Activated T-helper 2 cell treated with anti-CD3 and anti-CD28 coated beads, Interferon-gamma antibody, Interleukin-2, Interleukin-4, amounts not matched to agents 10 μg/mL and 5 μg/mL and 100 μg/mL, durations not matched to agents 14 hours and 24 hours and 36 hours (primary cell): ENCODE measurements at places on chromosomes 4 and X.

DNA sequence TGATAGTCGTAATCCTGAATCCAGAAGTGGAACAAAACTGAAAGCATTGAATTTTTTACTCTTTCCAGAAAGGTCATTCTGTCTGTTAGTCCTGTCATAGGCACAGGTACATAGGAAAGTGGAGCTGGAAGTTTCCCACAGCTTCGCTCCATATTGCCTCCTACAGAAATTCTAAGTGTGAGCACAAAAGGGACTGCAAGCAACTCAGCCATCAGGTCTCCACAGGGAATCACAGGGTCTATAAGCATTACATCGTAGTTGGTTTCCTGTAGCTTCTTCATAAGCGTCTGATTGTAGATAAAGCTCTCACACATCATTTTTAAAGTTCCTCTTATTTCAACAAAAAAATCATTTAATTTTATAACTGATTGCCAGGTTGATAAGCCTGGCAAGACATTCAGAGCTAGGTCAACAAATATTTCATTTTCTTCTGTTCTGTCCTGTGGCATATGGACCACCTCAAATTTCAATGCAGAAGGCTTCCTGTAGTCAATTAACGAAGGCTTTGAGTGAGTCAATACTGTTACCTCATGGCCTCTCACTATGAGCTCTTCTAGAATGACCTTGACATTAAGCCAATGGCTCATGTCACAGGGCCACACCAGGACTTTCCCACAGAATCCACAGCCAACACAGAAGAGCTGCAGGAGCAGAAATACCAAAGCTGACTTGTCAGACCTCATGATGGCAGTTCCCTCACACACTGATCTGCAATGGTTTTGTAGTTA is at the start of gene UGT2A3:
TSS of gene UGT2A3 (minus strand) at position 727 of the 728 bp plus-strand sequence. CDS start at position 683, 44 bp downstream.
- H3K36me3 ChIP-seq, result no peaks in the 10 kb centered on the region
- H3K4me1 ChIP-seq, result no peaks in the 10 kb centered on the region
- no peak within 1 kb of the TSS for H3K27ac ChIP-seq
- H3K4me3 ChIP-seq, result no peak within 1 kb of the TSS
- no peaks in the 10 kb centered on the region for H3K27me3 ChIP-seq

- H3K36me3 ChIP-seq, result no peaks in the 10 kb centered on the region
- no peak overlapping the region for H3K4me3 ChIP-seq
- H3K4me1 ChIP-seq, result peaks cover 5% of the 10 kb centered on the region
- no peak overlapping the region for H3K27ac ChIP-seq
Measured at GRCh38 chr4:153141238-153141637, 63.0 kb upstream of the TRIM2 start.

DNA sequence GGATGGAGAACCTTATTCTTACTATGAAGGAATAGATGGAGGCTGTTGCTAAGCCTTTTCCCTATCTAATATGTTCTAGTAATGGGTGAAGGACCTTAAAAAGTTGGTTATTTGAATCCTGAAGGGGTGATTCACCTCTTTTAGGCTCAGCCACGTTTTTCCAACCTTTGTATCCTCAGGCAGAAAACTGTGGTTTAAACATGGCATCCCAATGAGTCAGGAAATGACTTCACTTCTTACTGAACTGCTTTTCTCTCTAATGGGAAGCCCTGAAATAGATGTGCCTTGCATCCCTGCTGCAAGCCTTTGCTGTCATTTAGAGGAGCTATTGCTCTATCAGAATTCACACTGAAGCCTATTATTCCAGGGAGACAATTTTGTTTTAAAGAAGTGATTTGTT is 191.0 kb upstream of the ARX start:
- H3K27me3 ChIP-seq, result no peaks in the 10 kb centered on the region
- H3K27ac ChIP-seq, result no peak overlapping the region
- no peak for DNase-seq
- no peaks in the 10 kb centered on the region for H3K36me3 ChIP-seq

DNA sequence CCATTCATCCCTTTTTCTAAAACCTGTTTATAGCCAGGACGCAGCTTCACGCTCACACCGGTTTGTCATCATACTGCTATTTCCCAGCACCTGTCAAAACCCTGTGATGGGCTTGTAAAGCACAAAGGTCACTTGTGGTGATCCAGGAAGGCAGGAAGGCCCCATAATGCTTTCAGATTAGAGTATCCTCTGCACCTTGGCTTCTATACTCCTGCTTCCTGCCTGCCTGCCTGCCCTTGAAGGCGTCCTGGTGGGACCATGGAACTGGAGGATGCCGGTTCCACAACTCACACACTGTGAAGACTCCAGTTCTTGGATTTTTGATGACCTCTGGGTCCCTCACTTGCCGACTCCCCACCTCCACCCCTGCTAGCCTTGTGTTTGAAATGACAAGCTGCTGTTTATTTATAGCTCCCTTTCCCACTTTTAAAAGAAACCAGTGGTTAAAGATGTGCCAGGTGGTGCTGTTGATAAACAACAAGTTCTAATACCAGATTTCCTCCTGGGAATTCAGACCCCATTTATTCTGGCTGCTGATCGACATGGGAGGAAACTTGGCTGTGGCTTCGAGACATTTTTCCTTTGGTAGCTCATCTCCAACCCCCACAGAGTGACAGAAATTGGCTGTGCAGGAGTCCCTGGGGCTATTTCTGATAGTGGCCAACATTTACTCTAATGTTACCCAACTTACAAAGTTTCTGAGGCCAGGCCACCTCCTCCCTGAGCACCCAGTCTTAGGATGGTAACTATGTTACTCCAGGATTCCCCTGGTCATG is 211.5 kb downstream of the KDR start:
- no peaks in the 10 kb centered on the region for H3K27me3 ChIP-seq
- H3K4me1 ChIP-seq, result no peaks in the 10 kb centered on the region
- H3K36me3 ChIP-seq, result no peaks in the 10 kb centered on the region
- DNase-seq, result no peak
- no peak overlapping the region for H3K27ac ChIP-seq
- H3K4me3 ChIP-seq, result no peak overlapping the region

DNA sequence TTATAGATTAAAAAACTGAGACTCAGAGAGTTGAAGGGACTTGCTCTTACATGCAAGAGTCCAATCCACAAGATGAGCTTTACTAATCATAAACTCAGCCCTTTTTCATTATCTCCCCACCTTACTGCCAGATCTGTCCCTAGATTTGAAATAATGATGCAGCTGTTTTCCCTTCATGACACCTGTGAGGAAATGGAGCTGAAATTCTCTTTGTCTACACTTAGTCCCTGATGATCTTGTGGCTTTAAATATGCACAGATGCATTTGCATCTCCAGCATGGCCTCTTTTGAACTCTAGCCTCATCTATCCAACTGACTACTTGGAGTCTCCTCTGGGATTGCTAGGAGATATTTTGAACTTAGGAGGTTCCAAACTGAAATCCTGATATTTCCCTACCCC is 188.9 kb upstream of the AFF2 start:
- no peak overlapping the region for H3K4me3 ChIP-seq
- peak overlapping the region; percentile 78 for H3K27ac ChIP-seq

GRCh38 chr4:36551697-36552214 is 270.3 kb downstream of the DTHD1 start:
- H3K4me1 ChIP-seq, result peaks cover 14% of the 10 kb centered on the region
- H3K36me3 ChIP-seq, result no peaks in the 10 kb centered on the region
- H3K27me3 ChIP-seq, result no peaks in the 10 kb centered on the region
- no peak for DNase-seq
- H3K4me3 ChIP-seq, result no peak overlapping the region

DNA sequence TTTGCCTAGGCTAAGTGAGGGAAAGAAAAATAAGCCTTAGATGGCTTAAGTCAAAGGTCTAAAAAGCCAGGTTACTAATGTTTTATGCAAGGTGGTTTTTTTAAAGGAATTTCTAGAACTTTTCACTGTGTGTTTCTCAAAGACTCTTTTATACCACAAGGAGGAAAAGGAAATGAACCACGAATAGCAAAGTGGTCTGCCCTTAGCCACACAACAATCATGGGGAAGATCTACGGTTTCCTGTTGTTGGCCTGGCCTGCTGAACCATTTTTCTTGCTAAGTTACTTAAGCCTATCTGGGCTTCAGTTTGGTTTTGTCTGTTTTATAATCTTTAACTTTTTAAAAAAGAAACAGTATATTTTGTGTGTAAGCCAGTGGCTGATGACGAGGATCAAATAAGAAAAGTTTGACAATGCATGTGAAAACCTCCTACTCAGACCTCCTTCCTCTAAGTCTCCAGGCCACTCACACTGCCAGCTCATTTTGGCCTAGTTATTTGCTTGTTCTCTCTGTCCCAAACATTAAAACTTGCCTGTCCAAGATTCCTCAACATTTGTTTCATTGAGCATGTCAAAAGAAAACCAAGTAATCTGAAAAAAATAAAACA is 56.7 kb upstream of the COL25A1 start:
- peaks cover 31% of the 10 kb centered on the region for H3K27me3 ChIP-seq
- H3K36me3 ChIP-seq, result peaks cover 9% of the 10 kb centered on the region
- peak overlapping the region; percentile 14 for H3K4me3 ChIP-seq
- peaks cover 37% of the 10 kb centered on the region for H3K4me1 ChIP-seq

DNA sequence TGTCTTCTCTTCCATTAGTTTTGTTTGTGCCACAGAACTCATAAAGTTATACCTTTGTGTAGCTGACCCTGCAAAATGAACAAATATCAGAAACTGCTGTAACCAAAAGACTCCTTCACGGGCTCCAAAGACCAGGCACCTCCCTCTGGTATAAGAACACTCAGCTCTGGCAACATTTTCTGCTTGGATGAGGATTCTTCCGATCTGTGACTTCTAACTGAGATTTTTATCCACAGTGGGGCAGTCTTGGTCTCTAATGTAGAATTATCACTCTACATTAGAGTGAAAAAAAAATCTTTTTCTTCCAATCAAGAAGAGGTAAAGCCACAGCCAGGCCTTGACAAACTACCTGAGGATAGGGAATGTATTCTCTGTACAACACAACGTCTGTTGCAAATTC is 38.5 kb upstream of the PRSS48 start:
- H3K36me3 ChIP-seq, result no peaks in the 10 kb centered on the region
- no peak for DNase-seq
- no peak overlapping the region for H3K27ac ChIP-seq
- H3K4me3 ChIP-seq, result no peak overlapping the region
- H3K27me3 ChIP-seq, result peaks cover 7% of the 10 kb centered on the region
- no peaks in the 10 kb centered on the region for H3K4me1 ChIP-seq

GRCh38 chr4:41406113-41406516 is 131.8 kb upstream of the LIMCH1 start:
- H3K4me1 ChIP-seq, result no peaks in the 10 kb centered on the region
- no peaks in the 10 kb centered on the region for H3K36me3 ChIP-seq
- no peak for DNase-seq
- H3K27me3 ChIP-seq, result no peaks in the 10 kb centered on the region

DNA sequence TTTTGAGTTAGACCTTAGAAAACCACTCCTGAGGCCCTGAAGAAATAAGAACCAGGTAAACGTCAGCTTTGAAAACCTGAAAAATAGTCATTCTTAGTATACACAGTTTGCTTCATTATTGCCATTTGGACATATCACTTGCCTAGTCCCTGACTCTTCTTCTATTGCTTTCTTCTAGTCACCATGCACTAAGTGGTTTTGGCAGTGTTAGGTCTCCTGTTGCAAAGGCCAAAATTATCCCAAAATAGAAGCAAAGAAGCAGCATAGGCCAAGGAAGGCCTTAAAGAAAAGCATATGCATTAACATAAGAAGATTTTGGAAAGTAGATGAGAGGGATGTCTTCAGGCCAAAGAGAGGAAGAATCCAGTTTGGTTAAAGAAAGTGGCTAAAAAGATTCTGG is 24.1 kb upstream of the SMPX start:
- no peaks in the 10 kb centered on the region for H3K36me3 ChIP-seq
- H3K27ac ChIP-seq, result no peak overlapping the region
- H3K27me3 ChIP-seq, result peaks cover 3% of the 10 kb centered on the region
- no peak for DNase-seq
- peaks cover 9% of the 10 kb centered on the region for H3K4me1 ChIP-seq
